Esophagus muscularis mucosa (tissue), 4 donors: ENCODE measurements at places on chromosomes 13 and 19.
A peak's percentile ranks its signal among the peaks of the same experiment; 100 is the strongest.

GRCh38 chr19:48810151-48810550, 678 bp downstream of the BCAT2 start:
- no peak for DNase-seq

DNA sequence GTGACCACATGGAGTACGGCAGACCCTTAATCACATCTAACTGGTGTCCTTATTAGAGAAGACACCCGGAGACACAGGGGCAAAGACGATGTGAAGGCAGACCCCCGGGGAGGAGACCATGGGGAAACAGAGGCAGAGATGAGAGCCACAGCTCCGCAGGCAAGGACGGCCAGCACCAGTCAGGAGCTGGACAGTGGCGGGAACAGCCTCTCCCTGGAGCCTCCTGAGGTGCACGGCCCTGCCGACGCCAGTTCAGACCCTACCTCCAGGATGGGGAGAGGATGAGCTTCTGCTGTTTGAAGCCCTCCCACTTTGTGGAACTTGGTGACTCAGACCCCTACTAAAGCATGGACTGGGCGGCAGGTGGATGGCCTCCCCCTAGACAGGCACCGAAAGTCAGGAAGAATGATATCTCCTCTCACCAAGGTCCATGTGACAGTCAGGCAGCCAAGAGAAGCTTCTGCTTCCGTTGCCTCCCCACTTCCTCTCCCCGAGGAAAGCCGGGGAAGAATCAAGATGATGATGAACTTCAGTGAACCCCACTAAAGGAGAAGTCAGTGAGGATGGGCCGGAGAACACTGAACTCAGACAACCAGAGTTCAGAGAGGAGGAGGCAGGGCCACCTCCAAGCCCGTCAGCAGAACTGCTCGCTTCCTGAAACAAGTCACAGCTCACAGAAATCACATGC, 25.4 kb downstream of the RAB20 start:
- no peak for DNase-seq

GRCh38 chr13:78999494-78999893, 340.5 kb upstream of the OBI1 start:
- no peak for DNase-seq

DNA sequence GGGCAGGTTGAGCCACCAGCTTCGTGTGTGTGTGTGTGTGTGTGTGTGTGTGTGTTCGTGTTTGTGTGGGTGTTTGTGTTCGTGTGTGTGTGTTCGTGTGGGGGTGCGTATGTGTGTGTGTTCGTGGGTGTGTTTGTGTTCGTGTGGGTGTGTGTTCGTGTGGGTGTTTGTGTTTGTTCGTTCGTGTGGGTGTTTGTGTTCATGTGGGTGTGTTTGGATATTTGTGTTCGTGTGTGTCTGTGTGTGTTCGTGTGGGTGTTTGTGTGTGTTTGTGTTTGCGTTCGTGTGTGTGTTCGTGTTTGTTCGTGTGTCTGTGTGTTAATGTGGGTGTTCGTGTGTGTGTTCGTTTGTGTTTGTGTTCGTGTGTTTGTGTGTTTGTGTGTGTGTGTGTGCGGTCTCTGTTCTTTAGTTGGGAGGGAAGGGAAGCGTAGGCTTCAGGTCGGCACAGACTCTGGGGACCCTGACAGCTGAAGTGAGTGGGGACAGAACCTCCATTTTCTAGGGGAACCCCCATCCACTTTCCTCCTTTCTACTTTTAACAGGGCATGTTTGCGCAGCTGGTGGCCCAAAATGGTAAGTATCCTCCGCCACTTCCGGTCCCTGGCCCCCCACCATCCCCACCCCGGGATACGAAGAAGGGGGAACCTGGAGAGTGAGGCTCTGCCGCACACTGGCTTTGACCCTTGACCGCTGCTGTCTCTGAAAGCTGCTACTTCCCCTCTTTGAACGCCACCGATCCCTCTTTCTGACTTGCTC, 1.6 kb downstream of the TNFSF9 start:
- no peak for DNase-seq

DNA sequence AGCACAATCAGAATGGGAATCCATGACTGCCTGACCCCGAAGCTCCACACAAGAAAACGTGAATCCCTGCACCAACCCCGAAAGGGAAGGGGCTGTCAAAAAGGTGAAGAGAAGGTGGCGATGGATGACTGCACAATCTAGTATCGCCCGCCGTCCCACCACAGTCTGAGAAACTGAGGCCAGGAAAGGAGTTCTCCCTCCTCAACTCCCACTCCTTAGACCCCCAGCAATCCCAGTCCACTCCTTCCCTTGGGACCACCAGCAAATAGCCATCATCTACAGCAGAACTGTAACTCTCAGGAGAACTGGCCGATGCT, 451 bp downstream of the NOSIP start:
- no peak for DNase-seq

GRCh38 chr13:32125751-32126150, 94.2 kb downstream of the FRY start:
- DNase-seq, result no peak

DNA sequence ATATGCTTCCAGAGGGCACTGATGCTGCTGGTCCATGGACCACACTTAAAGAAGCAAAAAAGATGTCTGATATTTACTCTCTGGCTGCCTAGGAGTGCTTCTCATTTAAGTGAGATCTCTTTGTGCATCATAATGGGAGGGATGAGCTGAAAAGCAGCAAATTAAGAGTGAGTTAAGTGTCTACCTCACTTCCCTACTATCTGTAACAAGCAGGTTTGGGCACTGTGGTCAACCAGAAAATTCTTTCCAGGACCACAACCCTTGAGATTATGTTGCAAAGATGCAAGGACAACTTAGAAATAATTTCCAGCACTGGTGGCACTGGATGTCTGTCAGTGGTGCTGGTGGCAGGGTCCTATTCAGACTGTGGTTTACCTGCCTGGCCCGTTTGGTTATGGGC, 52.1 kb upstream of the USPL1 start:
- no peak for DNase-seq

GRCh38 chr13:40777166-40777808, 6.3 kb upstream of the MRPS31 start:
- DNase-seq, result no peak

- no peak for DNase-seq
Observed at GRCh38 chr19:32677657-32678056, 2.0 kb downstream of the RGS9BP start.

DNA sequence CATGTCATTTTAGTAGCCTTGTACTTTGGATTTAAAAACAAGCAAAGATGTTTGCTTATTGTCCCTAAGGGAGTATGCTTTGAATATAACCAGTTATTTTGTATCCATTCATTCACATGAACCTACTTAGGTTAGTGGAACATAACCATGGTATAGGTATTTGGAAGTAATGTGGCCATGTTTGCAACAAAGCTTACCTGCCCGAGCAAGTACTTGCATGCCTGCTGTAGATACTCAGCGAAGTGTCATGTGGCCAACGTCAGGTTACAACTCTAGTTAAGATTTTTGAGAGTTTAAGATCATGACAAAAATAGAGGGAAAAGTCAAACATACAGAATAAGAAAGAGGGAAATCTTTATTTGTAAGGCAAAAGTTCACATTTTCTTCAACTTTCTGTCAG, 57.2 kb downstream of the COG6 start:
- no peak for DNase-seq

DNA sequence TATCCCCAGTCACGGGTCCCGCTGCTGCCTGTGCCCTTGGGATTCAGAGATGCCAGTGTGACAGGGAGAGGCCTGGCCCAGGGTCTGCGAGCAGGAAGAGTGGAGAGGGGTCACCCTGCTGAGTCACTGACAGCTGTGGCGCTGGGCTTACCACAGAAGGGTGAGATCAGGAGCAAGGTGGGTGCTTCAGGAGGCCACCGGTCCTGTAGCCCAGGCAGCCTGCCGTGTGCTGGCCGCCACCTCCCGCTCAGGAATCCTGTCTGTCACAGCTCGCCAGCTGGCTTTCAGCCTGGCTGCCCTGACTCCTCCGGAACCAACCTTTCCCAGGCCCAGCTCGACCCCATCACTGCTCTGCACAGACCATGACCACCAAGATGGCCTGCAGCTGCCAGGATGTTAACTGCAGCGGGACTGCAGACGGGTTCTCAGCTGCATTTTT, 25.3 kb downstream of the NAXD start:
- DNase-seq, result no peak

DNA sequence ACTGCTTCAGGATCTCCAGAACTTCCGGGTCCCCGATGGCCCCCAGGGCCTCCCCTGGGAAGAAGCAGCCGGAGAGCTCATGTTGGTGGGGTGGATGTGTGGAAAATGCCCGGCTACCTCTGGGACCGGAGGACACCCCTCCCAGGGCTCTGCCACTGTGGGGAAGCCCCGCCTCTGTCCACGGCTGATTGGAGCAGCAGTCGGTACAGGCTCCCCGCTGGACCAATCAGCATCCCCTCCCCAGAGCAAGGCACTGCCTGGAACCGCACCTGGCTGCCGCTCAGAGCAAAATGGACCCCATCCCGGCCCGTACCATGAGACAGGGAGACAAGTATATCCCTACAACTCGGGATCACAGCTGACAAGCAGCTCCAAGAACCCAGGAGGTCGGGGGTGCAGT, 6.4 kb downstream of the DOHH start:
- DNase-seq, result no peak

- no peak for DNase-seq
Observed at GRCh38 chr13:107466326-107467099, 748.8 kb downstream of the LIG4 start.

GRCh38 chr19:29871143-29871542, 59.4 kb downstream of the CCNE1 start:
- DNase-seq, result no peak

DNA sequence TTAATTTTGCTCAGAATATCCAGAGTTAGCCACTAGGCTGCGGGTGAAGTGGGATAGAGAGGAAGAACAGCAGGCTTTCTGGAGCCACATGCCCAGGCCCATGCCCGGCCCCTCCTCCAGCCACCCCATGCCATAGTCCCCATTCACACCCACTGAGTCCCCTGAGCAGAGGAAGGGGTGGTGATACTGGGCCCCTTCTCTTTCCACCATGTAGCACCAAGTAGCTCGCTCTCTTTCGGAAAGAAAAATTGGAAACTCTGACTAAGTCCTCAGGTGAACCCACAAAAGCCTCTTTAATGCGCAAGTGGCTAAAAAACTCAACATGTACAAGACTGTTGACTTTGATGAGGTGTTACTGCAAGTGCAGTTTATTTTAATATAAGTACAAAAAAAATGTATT, 76.7 kb upstream of the GPR183 start:
- no peak for DNase-seq

DNA sequence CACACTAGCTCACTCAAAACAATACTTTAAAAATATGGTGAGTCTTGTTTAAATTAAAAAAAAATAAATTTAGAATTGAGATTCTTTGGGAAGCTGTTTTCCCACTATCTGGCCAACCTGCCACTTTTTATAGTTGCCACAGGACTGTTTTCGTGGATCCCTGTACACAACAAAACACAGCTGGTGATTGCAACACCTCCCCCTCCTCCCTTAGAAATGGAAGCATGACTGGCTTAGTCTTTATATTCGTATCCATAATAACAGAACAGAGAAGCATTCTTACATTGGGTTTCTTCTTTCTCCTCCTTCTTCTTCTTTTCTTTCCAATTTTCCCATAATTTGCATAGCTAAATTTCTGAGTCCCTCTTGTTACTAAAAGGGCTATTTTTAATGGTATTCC, 79.5 kb upstream of the GJB6 start:
- peak; percentile 37 for DNase-seq

DNA sequence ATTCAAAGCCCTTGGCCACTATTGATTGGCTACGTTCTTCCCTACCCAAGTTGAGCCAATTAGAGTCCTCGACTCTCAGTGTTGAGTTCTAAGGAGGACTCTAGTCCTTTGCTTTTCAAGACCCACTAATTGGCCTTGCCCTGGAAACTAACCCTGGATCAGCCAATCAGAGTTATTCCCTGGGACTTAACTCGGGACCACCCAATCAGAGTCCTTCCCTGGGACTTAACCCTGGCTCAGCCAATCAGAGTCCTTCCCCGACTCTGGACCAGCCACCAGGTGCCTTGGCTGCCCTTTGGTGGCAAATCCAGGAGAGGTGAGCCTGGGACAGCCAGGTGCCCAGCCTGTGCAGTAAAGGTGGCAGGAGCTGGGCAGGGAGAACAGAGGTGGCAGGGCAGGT, 28.7 kb downstream of the ATP8B3 start:
- DNase-seq, result no peak

GRCh38 chr19:17510220-17510993, 1.0 kb upstream of the PGLS start:
- DNase-seq, result no peak

DNA sequence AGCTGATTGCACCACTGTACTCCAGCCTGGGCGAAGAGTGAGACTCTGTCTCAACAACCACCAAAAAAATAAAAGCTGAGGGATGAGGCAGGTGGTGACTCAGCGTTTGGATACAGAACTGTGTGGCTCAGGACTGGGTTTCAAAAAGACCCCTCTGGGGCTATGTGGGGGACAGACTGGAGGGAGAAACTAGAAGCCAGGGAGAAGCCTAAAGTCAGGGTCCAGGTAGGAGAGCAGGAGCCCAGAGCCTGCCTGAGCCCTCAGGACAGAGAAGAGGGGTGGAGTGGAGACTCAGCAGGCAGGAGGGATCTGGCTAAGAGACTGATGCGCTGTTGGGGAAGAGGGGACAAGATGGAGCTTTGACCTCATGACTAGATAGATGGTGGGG, 1.8 kb upstream of the CD37 start:
- DNase-seq, result no peak

- DNase-seq, result no peak
Observed at GRCh38 chr13:20439261-20439660, 86.4 kb downstream of the CRYL1 start.

GRCh38 chr19:49128545-49129237, 9.3 kb downstream of the PPFIA3 start:
- DNase-seq, result no peak

GRCh38 chr19:40403262-40403984, 9.8 kb downstream of the PRX start:
- peak; percentile 98 for DNase-seq

GRCh38 chr13:91154558-91155353, 192.7 kb upstream of the MIR17HG start:
- DNase-seq, result no peak

DNA sequence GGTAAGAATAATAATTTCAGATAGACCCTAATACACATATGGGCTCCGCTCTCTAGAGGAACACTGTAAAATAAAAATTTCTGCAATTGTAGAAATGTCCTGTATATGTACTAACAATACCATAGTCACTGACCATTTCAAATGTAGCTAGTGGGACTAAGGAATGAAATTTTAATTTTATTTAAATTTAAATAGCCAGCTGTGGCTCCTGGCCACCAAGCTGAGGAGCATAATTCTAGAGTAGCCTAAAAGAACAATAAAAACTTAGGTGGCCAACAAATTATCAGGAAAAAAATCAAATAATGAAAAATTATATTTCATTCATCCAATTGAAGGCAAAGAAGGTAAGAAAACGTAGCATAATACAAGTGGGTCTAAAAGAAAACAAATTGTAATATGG, 240.9 kb upstream of the MIR17HG start:
- no peak for DNase-seq

DNA sequence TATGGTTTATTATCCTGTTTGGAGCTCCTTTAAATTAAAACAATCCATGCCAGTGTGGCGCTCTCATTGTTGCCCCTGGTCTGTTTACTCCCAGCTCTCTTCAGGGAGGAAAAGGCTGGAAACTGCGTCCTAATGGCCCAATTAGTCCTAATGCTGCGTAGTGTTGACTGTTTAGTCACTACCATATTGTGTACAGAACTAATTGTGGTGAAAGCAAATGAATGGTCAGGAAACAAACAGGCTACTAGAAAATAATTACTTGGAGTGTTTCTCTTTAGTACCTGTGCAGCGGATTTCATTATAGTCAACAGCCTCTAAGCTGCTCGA, 54.5 kb upstream of the MTIF3 start:
- no peak for DNase-seq

GRCh38 chr13:102800145-102801041, 1.5 kb downstream of the BIVM start:
- DNase-seq, result peak; percentile 93
